ENCODE measurements at places on chromosomes 13 and 19.

DNA sequence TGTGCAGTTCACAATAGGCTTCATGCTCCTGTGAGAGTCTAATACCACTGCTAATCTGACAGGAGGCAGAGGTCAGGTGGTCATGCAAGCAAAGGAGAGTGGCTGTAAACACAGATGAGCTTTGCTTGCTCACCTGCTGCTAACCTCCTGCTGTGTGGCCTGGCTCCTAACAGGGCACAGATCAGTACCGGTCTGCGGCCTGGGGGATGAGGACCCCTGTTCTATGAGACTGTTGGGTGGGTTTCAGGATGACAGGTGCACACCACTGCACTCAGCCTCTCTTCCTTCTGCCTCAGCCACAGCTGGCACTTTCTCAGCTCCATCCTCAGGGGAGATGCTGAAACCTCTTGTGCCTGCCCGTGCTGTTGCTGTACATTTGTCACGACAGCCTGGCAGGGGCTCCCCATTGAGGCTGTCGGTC is 9.7 kb downstream of the CLEC4G start:
- H3K27ac ChIP-seq: no peak overlapping the region
- no peaks in the 10 kb centered on the region for H3K4me1 ChIP-seq
- no peaks in the 10 kb centered on the region for H3K36me3 ChIP-seq
- no peak for DNase-seq
- H3K4me3 ChIP-seq: no peak overlapping the region

DNA sequence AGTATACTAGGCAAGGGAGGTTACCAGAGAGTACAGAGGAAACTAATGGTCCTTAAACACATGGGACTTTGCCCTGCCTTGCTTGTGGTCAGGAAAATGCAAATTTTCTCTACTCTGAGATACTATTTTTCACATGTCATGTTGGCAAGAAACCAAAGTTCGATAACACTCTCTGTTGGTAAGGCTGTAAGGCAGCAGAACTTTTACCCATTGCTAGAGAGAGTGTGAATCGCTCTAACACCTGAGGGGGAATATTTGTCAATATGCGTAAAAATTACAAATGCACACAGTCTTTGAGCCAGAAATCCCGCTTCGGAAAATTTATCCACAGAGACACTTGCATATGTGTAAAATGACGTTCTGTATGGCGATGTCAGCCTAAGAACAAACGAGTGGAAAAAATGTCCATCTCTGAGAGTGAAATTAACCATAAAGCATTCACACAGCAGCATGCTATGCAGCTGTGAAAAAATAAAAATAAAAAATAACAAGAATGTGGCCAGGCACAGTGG is 9.5 kb upstream of the RFX1 start:
- H3K4me1 ChIP-seq: no peaks in the 10 kb centered on the region
- no peak overlapping the region for H3K4me3 ChIP-seq
- no peak for DNase-seq
- H3K27me3 ChIP-seq: no peaks in the 10 kb centered on the region
- no peak overlapping the region for H3K27ac ChIP-seq

GRCh38 chr13:99045396-99045795 is 67.5 kb upstream of the DOCK9 start:
- peaks cover 5% of the 10 kb centered on the region for H3K4me1 ChIP-seq
- H3K4me3 ChIP-seq: no peak overlapping the region
- peak; percentile 67 for DNase-seq
- H3K36me3 ChIP-seq: no peaks in the 10 kb centered on the region
- no peaks in the 10 kb centered on the region for H3K27me3 ChIP-seq

- peaks cover 3% of the 10 kb centered on the region for H3K36me3 ChIP-seq
- DNase-seq: peak; percentile 68
Measured at GRCh38 chr19:38656171-38656981, 8.9 kb downstream of the ACTN4 start.

- peaks cover 83% of the 10 kb centered on the region for H3K27me3 ChIP-seq
- no peak for DNase-seq
- no peaks in the 10 kb centered on the region for H3K4me1 ChIP-seq
- H3K36me3 ChIP-seq: no peaks in the 10 kb centered on the region
- H3K4me3 ChIP-seq: no peak overlapping the region
Measured at GRCh38 chr19:49423985-49424303, 703 bp upstream of the PTH2 start.
